H9 (cell line): ENCODE measurements at places on chromosomes 4 and X. TPM values are rescaled to one million over a fixed set of nuclear protein-coding genes. Genes with fewer than 3 reads are reported as not detected.

The TMEM128 gene
- total RNA-seq: 19.8 and 21.5 TPM in 2 replicates

The GSX2 gene
- total RNA-seq: not detected in 2 replicates

The CCNG2 gene
- total RNA-seq: 9.9 and 10.6 TPM in 2 replicates

GRCh38 chr4:11073621-11074051, 355.1 kb downstream of the HS3ST1 start:
- DNase-seq: no peak
- H3K4me1 ChIP-seq: no peaks in the 10 kb centered on the region; the same call in 1 of the 2 replicates
- no peak overlapping the region for H3K27ac ChIP-seq
- H3K27me3 ChIP-seq: no peaks in the 10 kb centered on the region; the same call in 1 of the 2 replicates
- no peak overlapping the region for H3K4me3 ChIP-seq

- peaks cover 2% of the 10 kb centered on the region; the same call in 2 of the 3 replicates for H3K36me3 ChIP-seq
- no peaks in the 10 kb centered on the region for H3K27me3 ChIP-seq
- H3K4me1 ChIP-seq: no peaks in the 10 kb centered on the region
- H3K4me3 ChIP-seq: no peak overlapping the region
- H3K27ac ChIP-seq: no peak overlapping the region
Measured at GRCh38 chrX:39309721-39310152, 508.5 kb downstream of the MID1IP1 start.
